Stimulated activated CD4-positive, alpha-beta T cell treated with anti-CD3 and anti-CD28 coated beads, Interleukin-15, amount 100 ng/mL, for 24 hours (primary cell): ENCODE measurements at places on chromosomes 4 and X.

DNA sequence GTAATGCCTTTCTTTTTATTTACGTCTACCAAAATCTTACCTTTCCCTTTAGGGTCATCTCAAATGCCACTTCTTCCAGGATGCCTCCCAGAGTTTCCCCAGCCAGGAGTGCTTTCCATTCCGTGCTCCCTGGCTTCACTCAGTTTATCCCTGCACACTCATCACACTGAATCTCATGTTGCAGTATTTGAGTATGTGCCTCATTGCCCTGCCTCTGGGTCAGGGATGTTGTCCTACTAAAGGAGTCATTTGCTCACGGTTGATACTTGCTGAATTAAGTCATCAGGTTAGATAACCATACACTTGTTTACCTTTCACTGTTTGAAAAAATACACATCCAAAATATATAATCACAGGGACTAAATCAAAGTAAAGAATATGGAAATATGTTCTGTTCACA is 356.2 kb upstream of the GATB start:
- no peak for DNase-seq

DNA sequence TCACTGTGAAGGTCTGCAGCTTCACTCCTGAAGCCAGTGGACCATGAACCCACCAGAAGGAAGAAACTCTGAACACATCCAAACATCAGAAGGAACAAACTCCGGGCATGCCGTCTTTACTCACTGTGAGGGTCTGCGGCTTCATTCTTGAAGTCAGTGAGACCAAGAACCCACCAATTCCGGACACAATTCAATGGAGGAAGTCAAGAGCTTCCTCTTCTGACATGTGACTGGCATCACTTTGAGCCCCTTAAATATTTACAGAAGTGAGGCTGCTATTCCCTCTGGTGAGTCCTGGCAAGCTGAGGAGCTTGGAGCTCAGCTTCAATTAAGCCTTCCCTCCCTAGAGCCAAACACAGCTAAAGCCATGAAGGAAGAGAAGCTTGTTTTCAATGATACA is 103.5 kb upstream of the SRD5A3 start:
- DNase-seq: no peak

GRCh38 chr4:113790478-113790877 is 28.9 kb upstream of the CAMK2D start:
- no peak for DNase-seq

GRCh38 chrX:63285375-63285774 is 65.8 kb downstream of the SPIN4 start:
- DNase-seq: no peak

DNA sequence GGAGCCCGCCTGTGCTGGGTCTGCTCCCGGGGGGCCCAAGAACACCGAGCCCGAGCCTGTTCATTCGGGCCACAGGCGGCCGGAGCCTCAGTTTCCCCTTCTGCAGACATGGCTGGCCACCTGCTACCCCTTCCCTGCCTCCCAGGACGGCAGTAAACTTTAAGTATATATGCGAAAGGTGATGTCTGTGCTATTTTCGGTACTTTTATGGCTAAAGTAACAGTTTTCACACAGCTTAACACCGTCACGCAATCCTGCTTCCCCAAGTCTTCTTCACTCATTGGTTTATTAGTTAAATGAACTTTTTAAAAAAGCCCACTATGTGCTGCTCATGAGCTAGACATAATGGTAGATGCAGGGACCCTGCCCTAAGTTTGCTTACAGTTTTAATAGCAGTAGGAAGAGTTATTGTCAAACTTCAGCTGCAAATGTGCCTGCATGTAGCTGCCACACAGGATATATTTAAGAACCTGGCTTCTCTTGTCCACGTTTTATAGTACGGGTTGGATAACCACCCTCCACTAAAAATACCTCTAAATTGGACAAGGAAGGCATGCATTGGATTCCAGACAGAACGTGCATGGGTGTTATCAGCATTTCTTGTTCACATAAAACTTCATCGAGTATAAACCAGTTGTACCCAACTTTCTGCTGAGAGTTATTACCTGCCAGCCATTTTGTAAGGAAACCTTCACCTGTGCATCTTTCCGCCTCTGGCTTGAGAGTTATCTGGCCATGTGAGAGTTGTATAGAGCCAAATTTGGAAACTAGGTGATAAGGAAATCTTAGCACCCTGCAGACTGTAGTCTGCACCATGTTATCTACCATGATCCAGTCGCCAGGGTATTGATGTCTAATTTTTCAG is 741 bp downstream of the ANAPC4 start:
- DNase-seq: no peak

- DNase-seq: no peak
These were observed 468.9 kb upstream of the CTSO start for GRCh38 chr4:156422576-156422975.

DNA sequence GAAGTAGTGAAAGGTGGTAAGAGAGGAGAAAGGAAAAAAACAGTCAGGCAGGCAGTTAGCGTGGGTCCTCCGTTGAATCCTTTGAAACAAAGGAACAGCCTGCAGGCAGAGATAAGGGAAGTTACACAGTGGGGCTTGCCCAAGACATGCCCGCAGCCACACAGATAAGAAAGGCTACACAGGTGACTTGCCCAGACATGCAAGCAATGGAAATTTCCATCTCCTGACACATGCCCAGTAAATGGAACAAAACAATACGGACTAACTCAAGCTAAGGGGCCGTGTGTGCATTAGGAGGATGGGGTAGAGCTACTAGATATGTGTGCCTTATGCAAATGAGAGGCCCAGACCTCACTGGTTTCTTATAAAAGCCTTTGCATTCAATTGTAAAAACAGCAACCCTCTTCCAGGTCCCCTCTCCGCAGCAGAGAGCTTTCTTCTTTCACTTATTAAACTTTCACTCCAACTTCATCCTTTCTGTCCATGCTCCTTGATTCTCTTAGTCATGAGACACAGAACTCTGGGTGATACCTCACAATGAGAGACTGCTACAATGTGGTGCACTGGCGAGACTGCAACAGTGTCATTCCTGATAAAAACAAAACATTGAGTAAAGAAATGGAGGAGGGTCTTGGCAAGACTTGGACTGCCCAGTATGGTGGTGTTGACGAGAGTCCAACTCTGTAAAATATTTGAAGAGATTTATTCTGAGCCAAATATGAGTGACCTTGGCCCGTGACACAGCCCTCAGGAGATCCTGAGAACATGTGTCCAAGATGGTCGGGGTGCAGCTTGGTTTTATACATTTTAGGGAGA is 997.4 kb upstream of the PRKX start:
- no peak for DNase-seq

- DNase-seq: no peak
These were observed 103.8 kb downstream of the CAMK2D start for GRCh38 chr4:113657586-113658233.

DNA sequence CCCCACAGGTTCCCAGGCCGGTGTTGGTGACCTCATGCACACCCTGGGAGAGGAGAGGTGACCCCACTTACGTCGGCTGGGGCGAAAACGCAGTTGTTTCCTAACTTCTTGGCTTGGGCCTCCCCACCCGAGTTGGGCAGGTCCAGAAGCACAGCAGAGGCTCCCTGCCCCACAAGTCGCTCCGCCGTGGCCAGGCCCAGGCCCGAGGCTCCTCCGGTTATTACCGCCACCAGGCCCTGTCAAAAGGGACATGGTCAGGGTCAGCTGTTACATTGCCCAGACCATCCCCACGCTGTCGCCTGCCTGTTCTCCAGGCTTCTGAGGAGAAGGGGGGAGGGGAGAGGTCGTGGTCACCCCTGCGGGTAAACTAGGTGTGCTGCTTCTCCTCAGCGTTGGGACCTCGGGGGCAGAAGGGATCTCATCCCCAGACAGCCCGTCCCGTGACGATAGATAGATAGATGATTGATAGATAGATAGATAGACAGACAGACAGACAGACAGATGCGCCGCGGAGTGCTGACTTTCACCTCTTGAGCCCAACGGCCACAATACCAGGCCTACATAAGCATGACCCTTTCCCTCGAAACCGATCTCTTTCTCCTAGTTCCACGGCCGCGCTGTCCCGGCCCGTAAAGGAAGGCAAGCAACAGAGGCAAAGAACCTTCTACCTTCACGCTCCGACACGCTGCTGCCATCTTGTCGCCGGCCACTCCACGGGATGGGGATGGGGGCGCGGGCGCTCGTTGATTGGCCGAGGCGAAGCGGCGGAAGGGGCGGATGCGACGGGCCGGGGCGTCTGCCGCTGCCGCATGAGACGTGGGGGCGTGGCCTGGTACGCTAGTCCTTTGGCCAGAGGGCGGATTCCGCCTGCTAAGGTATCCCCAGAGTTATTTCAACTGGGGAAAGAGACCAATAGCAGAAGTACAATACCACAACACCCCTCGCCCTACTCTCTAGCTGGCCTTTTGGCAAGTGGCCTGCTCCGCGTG is at the start of gene HSD17B10:
Gene HSD17B10 (minus strand): TSS at position 720 of the 989 bp plus-strand sequence. CDS start 25 bp downstream, at position 695.
- peak; percentile 93 for DNase-seq

DNA sequence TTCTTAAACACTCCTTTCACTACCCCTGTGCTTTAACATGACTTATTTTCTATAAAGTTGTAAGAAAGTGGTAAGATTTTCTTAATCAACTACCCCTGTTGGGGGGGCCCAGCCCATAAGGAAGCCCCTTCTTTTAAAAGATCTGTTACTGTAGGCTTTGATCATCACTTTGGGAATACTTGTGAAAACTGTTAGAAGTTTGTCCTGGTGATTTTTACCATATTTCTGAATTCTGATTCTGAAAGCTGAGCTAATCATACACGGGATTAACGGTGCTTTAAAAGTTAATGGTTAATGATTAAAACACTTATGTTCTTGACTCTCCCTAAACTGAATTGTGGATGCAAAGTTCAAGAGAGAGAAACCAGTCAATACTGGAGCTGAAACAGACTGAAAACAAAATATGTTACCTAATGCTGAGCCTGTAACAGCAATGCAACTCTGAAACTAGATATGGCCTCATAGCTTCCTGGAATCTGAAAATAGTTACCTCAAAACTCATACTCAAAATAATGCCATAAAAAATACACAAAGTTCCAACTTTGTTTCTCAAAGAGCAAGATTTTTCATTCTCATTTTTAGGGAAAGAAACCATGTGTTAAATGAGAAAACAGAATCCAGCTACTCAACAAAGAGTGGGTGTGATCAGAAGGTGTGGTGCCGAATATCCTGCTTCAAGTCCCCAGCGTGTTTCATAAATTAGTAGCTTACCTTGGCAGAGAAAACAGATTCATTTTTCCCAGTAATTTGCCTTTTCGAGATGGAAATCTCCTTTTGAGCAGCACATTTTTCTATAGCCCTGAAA is 31.6 kb downstream of the ADH7 start:
- DNase-seq: no peak

- no peak for DNase-seq
These were observed 6.1 kb downstream of the SPATA18 start for GRCh38 chr4:52057196-52057595.

DNA sequence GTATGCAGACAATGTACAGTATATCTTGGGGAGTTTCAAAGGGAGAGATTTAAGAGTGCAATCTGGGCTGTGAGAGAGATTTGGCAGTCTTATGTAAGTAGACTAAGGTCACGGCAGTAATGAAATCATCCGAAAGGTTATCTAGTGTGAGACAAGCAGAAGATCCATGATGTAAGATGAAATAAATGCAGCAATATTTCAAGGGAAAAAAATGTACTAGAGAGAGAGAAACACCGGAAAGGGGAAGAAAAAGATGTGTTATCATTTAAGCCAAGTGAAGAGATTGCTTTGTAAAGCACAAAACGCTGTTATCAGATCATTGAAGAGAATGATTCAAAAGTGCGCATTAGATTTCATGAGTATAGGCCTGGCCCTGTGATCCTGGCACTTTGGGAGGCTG is 88.4 kb upstream of the GUCY1A1 start:
- no peak for DNase-seq

DNA sequence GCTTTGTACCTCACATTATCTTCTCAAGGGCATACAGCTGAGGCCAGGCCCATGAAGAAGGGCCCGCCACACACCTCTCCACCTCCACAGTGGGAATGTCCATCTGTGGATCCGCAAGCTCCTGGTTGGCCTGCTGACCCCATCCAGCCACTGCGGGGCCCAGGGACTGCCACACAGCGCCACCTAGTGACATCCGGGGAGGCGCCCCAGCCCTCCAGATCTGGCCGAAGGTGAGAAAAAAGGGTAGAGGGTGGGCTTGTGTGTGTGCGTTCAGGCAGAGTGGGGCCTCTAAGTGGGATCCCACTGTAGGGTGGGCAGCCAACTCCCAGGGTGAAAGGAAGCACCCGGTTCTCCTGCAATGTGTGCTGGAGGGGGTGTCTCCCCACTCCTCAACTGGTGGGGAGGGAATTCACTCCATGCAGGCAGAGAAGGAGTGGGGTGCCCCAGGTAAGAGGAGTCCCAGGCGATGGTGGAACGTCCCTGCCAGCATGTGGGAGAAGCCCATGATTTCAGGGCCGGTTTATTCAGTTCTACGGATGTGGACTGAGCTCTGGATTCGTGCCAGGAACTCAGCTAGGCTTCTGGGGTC is 117.3 kb downstream of the ENPP6 start:
- DNase-seq: peak; percentile 63

- DNase-seq: no peak
These were observed 490.3 kb upstream of the PABPC4L start for GRCh38 chr4:134691915-134692314.

DNA sequence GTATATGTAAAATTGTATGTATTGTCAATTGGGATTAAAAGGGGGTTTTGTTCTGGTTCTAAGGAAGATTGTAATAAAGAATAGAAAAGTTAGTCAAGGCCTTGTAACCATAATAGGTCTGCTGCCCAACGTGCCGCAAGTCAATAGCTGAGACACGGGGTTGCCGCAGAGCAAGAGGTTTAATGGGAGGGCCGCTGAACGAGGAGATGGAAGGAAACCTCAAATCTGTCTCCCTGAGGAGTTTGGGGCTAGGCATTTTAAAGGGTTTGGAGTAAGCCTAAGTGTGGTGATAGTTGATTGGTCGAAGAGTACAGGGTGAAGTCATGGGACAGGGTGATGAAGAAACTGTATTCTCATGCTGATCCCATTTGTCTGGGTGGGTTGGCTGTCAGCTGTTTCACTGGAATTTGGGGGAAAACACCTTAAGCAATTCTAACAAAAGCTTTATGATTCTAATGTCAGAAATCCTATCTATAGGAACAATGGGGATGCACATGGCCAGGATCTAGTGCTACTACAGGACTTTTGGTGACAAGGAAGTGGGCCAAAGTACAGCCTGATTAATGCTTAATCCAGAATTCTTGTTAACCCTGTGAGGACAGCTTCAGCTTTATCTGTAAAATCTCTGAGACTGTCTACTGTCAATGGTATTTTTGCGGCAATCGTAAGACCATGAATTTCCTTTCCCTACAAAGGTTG is 86.9 kb downstream of the RELL1 start:
- DNase-seq: no peak

DNA sequence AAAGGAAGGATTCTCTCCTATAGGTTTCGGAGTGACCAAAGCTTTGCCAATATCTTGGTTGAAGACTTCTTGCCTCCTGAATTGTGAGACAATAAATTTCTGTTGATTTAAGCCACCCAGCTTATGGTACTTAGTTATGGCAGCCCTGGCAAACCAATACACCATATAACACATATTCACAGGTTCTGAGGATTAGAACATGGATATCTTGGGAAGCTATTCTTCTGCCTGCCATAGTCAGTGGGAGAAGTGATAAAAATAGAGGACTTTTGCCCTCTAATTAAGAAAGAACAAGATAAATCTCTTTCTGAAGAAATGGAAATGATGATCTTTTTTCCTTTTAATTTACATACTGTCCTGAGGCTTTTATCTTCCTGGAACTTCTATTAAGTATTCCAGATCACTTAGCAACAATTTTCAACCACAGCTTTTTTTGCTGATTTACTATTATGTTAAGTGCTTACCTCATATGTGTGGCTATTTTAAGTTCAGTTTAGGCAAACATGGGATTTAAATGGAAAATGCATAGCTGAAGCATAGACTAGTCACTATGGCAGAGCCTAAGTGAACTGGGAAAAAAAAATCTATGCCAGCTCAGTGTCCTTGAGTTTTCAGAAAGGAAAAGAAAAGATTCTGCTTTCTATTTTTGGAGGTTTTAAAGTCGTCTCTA is 381.7 kb downstream of the STPG2 start:
- no peak for DNase-seq
